Suprapubic skin (tissue), 4 donors: ENCODE measurements at places on chromosomes 13 and 19.

DNA sequence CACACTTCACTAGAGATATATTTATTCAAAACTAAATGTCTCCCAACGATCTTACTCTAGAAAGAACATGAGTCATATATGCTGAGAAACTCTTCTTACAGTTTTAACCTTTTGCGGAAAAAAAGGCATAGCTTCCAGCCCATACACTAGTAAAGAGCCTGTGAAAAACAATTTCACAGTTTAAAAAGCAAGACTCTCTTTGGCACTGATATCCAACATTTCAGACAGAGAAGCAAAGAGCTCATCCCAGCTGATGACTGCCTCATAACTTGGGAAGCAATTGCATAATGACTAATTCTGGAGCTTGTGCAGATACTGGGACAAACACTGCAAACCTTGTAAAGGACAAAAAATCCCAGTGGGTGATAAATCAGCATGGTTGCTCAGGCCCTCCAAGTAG lies 88.0 kb downstream of the ENOX1 start:
- DNase-seq: no peak
- no peaks in the 10 kb centered on the region for H3K36me3 ChIP-seq
- no peak overlapping the region for H3K27ac ChIP-seq
- H3K4me3 ChIP-seq: no peak overlapping the region
- H3K27me3 ChIP-seq: no peaks in the 10 kb centered on the region

DNA sequence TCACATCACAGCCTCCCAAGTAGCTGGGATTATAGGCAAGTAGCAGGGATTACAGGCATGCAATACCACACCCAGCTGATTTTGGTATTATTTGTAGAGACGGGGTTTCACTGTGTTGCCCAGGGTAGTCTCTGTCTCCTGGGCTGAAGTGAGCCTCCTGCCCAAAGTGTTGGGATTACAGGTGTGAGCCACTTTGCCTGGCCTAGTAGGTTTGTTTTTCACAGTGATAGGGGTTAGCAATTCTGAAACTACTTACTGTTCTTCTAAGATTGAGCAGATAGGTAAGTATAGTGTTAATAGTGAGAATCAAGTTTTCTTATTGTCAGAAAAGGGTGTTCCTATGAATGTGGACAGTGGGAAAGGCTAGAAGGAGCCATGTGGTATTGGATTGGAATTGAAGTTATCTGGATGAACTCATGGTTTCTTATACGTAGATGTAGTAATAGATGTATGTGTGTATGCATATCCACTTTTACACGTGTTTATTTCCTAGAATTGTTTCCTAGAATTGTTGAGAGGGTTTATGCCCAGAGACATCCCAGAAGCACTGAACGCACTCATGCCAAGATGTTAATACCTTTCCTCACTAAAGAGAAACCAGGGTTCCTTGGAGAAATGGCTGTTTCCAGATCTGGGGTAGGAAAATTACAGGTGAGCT lies 49.1 kb downstream of the SAE1 start:
- peaks cover 26% of the 10 kb centered on the region for H3K4me1 ChIP-seq
- no peak overlapping the region for H3K4me3 ChIP-seq
- H3K36me3 ChIP-seq: peaks cover 6% of the 10 kb centered on the region
- H3K27ac ChIP-seq: no peak overlapping the region
- H3K27me3 ChIP-seq: no peaks in the 10 kb centered on the region

DNA sequence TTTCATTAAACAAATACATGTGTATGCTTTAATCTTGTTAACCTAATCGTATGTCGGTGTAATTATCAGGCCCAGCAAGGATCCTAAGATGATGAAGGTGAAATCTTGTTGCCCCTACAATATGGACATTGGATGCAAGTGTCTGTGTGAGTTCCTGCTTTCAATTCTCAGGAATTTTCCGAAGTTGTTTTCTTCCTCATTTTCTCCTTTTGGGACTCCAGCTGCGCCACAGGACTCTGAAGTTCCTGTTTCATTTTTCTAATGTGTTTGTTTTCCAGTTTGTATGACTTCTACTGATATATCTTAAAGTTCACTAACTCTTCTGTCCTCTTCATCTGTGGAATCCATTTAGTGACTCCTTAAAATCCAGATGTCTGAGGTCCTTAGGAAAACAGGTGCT lies 11.9 kb upstream of the OR7D2 start:
- H3K27me3 ChIP-seq: no peaks in the 10 kb centered on the region
- DNase-seq: no peak
- no peak overlapping the region for H3K4me3 ChIP-seq
- H3K4me1 ChIP-seq: no peaks in the 10 kb centered on the region
- H3K27ac ChIP-seq: no peak overlapping the region

GRCh38 chr13:113129480-113129879 lies 6.9 kb downstream of the F10 start:
- no peak for DNase-seq
- no peak overlapping the region for H3K27ac ChIP-seq
- H3K36me3 ChIP-seq: no peaks in the 10 kb centered on the region
- H3K4me3 ChIP-seq: peak overlapping the region; percentile 32
- H3K27me3 ChIP-seq: peaks cover 12% of the 10 kb centered on the region

GRCh38 chr13:28449826-28450773 lies 44.8 kb downstream of the FLT1 start:
- H3K4me3 ChIP-seq: no peak overlapping the region
- peaks cover 10% of the 10 kb centered on the region for H3K4me1 ChIP-seq
- no peaks in the 10 kb centered on the region for H3K36me3 ChIP-seq
- H3K27me3 ChIP-seq: peaks cover 8% of the 10 kb centered on the region
- H3K27ac ChIP-seq: no peak overlapping the region
- DNase-seq: no peak
